ENCODE measurements at places on chromosomes 6 and 20.

- peak; percentile 56 for DNase-seq
Observed at GRCh38 chr6:102732898-102733297, 1339.4 kb downstream of the GRIK2 start.

GRCh38 chr6:87333591-87334181 lies 4.6 kb upstream of the GJB7 start:
- DNase-seq: peak; percentile 47

GRCh38 chr6:147029923-147030322 lies 174.3 kb upstream of the STXBP5 start:
- no peak for DNase-seq

DNA sequence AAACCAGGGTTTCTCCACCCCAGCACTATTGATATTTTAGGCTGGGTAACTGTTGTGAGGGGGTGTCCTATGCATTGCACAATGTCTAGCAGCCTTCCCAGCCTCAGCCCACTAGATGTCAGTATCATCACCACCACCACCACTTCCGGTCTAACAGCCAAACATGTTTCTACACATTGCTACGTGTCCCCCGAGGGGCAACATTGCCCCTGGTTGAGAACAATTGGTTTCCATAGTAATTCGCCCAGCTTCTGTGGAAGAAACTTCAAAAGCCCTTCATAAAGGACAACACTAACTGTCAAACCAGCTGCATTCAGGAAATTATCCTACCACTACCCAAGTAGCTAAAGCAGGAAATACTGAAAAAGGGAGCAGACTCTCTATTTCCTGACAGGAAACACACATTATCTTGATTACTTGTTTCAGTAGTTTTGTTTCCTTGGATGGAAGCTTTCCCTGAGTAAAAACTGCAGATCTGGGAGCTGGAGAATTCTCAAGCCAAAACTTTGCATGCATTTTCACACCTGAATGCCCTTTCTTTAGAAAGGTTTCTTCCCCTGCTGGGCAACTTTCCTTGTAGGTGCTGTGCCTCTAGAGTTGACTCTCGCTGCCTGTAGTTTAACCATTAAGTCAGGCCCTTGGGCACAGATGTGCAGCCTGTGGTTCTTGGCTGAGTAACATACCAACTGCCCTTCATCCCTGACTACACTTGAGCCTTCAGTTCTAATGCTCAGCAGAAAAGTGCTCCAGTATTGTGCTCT lies 23.6 kb downstream of the PKHD1 start:
- DNase-seq: peak; percentile 50

DNA sequence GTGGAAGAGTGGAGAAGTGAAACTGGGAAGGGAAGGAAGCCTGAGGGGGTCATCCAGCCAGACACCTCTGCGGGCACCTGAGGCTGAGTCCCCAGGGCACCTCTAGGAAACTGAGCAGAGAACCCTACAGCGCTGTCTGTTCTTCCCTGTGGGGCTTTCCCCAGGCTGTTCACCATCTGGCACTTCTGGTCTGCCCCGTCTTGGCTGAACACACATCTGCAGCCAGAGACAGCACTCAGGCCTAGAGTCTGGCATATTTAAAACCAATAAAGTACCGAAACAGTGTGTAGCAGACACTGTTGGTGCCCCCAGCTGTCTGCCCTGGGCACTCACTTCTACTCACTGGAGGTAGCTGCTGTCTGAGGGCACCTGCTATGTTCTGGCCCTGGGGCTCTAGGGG lies 9.4 kb upstream of the ARFGEF2 start:
- no peak for DNase-seq

DNA sequence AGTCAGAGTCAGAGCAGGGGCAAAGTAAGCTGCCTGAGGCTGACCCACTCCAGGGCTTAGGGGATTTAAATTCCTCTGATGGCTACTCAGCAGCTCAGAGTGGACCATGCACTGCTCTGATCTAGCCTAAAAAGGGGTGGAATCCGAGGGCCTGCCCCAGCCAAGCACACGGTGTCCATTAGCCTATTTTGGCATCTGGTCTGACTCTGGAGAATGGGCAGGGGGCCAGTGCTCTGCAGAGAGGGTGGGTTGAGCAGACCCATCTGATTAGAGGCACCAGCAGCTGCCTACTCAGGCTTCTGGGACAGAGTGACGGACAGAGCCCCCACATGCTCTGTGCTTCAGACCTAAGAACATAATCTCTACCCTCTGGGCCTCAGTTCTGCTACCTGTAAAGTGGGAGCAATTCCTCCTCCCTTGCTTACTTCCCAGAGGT lies 25.9 kb upstream of the TGM2 start:
- DNase-seq: no peak

GRCh38 chr20:8386991-8387390 lies 254.9 kb downstream of the PLCB1 start:
- no peak for DNase-seq

- DNase-seq: peak; percentile 60
Observed at GRCh38 chr6:148166339-148166968, 176.2 kb upstream of the SASH1 start.

GRCh38 chr20:16712511-16712947 lies 17.3 kb upstream of the SNRPB2 start:
- no peak for DNase-seq

DNA sequence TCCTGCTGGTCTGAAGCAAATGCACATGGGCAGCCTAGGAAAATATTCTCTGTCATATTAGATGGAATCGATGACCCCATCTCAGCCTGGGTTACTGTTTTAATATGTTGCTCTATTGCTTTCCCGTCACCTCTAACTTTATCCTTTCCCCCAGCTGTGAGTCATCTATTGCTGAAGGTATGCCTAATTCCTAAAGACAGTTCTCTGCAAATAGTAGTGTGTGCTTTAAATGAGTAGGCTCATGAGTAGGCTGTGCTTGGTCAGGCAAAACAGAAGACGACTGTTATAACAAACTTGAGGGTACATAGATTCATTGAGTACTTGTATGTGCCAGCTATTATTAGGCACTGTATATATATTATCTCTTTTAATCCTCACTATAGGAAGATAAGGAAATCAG lies 47.2 kb downstream of the CTNNBL1 start:
- DNase-seq: peak; percentile 36

DNA sequence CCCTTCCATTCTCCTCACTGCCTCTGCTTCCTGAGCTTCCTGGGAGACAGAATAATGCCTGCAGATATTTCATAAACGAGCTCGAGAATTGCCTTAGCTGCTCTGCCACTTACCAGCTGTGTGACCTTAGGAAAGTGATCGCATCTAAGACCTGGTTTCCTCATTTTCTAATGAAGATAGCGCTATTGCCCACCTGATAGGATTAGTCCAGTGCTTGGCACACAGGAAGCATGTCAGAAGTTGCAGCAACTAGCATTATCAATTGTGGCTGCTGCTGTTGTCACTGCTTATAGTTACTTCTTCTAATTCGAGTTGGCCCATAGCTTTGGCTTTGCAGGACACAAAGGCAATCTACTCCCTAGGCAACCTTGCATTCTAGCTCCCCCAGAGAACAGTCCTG lies 305.5 kb upstream of the SGK1 start:
- no peak for DNase-seq
